ENCODE measurements at places on chromosomes 7 and 10.

DNA sequence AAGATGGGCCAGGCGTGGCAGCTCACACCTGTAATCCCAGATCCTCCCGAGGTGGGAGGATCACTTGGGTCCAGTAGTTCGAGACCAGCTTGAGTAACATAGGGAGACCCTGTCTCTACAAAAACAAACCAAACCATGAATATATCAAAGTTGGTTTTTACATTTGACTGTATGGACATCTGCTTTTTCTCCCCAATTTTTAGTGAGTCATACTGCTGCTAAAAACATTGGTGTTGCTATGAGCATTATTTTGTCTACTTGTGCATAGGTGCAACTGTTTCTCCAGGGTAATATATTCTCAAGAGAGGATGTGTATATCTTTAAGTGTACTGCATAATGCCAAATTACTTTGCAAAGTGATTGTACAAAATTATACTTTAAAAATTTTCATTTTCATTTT is 769 bp upstream of the TMEM248 start:
- DNase-seq, result no peak

DNA sequence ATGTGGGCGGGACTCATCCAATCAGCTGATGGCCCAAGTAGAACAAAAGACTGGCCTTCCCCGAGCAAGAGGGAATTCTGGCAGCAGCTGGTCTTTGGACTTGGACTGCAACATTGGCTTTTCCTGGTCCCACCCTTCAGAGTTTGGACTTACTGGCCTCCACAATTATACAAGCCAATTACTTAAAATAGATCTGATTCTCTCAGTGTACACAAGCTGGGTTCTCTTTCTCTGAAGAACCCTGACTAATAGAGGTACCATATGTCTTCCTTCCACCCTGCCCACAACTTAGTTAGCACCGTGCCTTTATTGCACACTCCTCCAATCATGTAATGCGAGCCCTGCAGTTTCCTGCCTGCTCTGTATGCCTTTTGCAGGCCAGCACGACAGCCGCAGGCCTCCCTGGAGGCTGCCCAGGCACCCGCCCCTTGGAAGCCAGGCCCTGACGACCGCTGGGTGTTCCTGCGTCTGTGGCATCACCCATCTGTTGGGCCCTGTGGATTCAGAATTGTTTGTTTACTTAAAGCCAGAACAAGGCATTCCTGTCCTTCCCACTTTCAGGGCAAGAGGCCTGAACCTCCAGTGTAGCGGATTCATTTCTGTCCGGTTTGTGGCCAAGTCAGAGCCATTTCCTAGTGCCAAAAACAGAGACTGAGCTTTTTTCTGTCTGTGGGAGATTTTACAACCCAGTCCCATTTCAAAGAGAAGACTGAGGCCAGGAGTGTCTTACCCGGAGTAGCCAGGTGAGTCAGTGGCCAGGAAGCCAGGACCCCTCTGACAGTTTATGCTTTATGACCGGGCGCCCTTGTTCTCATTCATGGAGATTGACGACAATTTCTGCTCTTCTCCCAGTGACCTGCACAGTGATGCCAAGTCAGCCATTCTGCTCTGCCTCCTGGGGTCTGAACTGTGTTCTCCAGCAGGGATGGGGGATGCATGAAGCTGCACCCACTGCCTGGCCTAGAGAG is 968 bp upstream of the INMT start:
- DNase-seq, result no peak

- DNase-seq, result no peak
Observed at GRCh38 chr7:37193087-37193774, 255.4 kb downstream of the ELMO1 start.

DNA sequence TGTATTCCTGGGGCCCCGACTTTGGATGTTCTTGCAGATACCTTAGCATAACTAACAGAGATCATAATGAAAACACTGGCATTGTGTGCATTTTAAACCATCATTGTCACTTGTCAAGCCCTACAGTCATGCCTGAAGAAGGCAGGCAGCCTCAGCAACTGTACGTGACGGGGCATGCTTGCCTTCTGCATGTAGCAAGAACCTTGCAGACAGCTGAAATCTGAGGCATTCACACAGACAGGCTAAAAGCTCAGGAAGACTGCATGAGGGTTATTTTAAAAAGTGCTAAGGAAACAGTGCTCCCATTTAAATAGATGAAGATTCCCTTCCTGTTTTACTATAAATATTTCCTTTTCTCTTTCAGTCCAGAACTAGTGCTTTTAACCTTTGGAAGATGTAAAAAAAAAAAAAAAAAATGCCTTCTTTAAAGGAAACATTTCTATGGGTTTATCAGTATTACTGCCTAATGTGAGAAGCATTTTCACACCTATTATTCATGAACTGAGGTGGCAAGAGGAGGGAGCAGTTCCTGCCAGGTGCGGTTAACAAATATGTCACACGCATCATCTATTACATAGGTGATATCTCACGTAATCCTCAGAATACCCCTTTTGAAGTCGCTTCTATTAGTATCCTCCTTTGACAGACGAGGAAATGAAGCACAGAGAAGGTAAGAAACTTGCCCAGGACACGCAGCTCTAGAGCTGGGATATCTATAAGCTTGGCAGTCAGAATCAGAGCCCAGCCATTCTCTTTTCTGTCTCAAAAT is 88.1 kb downstream of the PRKCQ start:
- no peak for DNase-seq

DNA sequence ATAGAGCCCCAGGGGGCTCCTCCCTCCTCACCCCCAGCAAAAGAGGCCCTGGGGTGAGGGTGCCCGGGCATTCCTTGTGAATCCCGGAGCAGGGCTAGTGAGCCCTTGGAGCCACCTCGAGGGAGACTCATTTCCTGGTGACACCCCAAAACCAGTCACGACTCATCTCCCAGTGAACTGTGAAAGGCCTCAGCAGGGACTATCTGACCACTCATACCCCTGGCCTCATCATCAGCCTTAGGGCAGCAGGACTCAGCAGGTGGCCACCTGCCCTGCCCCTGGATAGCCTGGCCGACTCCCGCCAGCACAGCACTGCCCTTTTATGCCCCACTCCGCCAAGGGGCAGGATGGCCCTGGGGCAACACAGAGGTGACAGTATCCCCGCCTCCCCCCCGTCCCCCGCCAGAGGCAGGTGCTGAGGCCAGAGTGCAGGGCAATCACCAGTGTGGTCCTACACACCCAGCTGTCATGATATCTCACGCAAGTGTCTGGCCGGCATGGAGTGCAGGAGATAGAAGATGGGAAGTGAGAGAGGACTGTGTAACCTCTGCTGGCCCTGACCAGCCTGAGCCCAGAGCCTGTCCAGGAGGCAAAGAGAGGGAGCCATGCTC is 3.2 kb downstream of the SNCG start:
- peak; percentile 41 for DNase-seq
